ELF-1 (cell line): ENCODE measurements at places on chromosomes 1 and 21.

GRCh38 chr1:159821171-159821867 is 5.4 kb upstream of the SLAMF8 start:
- DNase-seq: peak; percentile 76

GRCh38 chr1:91349524-91349923 is 55.1 kb downstream of the HFM1 start:
- DNase-seq: no peak

- peak; percentile 43 for DNase-seq
Measured at GRCh38 chr21:37454869-37455503, 88.4 kb downstream of the DYRK1A start.

- no peak for DNase-seq
Measured at GRCh38 chr1:85172684-85173337, 28.0 kb downstream of the SYDE2 start.

GRCh38 chr21:44737706-44738354 is 26.5 kb upstream of the TSPEAR start:
- peak; percentile 45 for DNase-seq

DNA sequence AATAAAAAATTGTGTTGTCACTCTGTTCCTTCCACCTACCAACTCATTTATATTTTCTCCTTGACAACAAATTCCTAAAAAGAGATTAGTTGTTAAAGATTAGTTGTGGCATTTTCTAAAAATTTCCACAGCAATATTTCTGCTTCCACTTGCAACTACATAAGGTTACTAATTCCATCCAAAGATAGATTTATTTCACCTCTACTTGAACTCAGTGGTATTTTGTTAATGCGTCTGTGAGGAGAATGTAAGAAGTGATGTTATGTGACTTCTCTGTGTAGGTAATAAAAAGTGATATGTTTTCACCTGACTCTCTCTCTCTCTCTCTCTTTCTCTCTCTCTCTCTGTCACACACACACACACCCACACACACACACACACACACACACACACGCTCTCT is 1104.8 kb downstream of the AMY1C start:
- no peak for DNase-seq

- no peak for DNase-seq
Measured at GRCh38 chr1:176450526-176450925, 12.4 kb upstream of the PAPPA2 start.

GRCh38 chr1:172083191-172083590 is 241.9 kb downstream of the DNM3 start:
- DNase-seq: no peak

DNA sequence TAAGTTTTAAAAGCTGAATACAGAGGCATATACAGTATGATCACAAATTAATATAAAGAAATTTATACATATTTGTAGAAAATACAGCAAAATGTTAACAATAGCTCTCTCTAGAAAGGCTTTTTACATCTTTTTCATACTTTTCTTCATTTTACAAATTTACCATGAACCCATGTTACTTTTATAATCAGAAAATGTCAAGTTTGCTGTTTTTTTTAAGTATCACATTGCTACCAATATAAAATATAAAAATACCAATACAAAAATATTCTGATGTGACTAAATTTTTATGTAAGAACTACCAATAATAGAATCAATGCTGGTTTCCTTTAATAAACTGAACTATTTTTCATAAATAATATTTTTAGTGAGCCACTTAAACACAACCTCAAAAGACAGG is 84.4 kb upstream of the TTC39A start:
- no peak for DNase-seq

- no peak for DNase-seq
Measured at GRCh38 chr1:21005466-21006239, 171.0 kb downstream of the EIF4G3 start.

DNA sequence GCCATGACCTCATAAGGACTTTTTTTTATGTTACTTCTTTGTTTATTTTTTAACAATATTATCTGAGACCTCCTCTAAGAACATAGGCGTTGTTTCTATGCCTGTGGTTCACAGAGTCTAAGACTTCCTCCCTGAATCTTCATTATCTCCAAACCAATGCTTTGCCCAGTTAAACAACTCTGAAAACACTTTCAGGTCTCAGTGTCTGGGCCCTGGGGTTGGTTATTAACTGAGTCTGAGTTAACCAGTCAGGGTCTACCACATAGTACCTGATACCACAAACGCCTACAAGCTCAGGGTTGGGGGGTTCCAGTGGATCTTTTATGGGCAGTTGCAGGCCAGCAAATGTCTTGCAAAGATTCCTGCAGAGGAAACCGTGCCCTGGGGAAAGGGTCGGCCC is 138.2 kb downstream of the AJAP1 start:
- no peak for DNase-seq

DNA sequence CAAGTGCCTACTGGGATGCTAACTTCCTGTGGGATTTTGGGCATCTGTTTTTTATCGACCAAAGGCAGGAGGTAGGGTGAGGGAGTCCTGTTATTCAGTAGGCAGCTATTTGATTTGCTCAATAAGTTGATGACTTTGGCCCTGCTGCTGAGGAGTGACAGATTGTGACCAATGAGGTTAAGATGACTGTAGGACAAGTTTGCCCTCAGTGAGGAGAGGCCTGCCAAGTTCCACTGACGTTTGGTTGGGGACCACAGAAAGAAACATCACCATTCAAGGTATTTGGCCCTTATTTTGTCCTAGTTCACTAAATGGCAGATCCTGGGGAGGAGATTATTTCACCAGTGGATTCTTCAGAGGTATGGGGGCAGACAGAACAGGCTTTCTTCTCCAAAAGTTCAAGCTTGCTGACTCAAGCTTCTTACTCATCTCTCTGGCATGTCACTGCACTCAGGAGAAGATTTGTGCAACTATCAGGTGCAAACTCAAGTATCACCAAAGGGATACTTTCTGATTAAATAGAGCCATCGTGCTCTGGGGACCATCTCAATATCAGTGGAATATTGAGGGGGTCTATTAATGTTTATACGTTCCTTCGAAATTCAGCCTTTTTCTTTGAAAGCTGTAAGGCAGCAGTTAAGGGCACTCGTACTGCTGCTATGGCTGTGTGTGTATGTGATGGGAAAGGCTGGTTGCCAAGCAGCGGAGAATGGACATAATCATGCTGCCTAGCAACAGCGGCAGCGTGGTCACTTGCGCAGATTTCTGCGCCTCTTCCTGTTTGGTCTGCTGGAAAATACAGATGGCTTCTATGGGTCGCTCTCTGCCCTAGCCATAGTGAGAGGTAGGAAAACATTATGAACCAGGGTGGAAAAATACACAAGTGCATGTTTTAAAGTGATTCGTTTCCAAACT is 78.7 kb downstream of the PBX1 start:
- no peak for DNase-seq

DNA sequence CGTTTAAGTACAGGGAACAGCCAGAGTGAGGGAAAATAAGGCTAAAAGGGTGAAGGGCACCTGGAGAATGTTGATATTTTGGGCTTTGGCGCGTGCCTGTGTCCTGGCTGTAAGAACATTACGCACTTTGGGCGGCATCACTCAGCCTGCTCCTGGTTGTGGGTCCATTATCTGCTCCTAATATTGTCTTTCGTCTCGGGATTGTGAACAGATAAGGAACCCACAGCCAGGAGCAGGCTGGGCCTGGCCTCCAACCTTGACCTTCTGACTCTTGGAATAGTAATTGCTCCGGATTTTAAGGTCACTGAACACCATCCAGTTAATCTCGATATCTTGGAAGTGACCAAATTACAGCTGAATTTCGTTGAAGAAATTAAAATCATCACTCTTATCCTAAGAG is 61.9 kb downstream of the TCP10L start:
- DNase-seq: no peak

- DNase-seq: no peak
Measured at GRCh38 chr1:226401355-226402303, 6.3 kb downstream of the PARP1 start.

- no peak for DNase-seq
Measured at GRCh38 chr1:109803901-109804331, 40.2 kb upstream of the EPS8L3 start.

DNA sequence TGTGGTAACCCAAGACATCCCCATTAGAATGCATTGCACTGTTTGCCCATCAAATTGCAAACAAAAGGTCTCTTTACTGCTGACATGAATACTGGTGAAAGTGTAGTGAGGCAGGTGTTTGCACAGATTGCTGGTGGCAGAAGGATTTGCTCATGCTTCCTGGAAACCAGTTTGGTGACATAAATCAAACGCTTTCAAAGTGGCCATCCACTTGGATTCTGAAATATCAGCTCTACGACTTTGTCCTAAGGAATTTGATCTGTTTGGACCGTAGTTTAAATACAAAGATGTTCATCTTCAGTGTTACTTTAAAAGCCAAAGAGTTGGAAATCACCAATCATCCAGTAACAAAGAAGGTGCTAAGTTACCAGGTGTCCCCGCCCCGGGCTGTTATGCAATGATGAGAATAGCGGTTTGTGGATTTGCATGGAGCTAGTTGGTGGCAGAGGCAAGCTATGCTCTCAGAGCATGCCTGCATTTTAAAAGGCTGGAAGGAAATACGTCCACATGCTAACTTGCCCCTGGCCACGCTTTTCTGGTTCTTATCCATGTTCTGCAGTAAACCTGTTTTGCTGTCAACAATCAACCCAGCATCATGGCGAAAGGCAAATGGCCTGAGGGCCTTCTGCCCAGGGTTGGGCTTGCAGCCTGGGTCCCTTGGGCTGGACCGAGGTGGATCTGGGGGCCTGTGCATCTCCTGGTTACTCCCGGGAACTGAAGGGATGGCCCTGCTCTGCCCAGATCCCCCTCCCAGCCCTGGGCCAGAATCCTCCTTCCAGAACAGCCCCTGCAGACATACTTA is 49.2 kb downstream of the UMODL1 start:
- peak; percentile 93 for DNase-seq

- no peak for DNase-seq
Measured at GRCh38 chr1:41175546-41175945, 66.6 kb downstream of the SCMH1 start.

DNA sequence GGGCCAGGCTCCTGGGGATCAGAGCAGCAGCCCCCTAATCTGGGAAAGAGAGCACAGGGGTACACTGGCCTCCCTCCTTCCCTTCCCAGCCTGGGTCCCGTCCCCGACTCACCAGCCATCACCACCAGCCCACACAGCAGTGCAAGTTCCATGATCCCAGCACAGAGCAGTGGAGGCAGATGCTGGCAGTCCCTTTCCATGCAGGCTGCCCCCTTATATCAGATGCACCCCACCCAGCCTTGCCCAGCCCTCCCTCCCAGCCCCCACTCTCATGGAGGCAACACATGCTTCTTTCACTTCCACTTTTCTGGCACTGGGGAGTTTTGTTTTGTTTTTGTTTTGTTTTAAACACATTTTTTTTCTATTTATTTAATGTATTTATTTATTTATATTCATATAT is at the start of gene PLA2G2D:
Gene PLA2G2D, minus strand, starts transcription at position 190 of the 400 bp plus-strand sequence. Its CDS starts 38 bp downstream, at position 152.
- DNase-seq: no peak

DNA sequence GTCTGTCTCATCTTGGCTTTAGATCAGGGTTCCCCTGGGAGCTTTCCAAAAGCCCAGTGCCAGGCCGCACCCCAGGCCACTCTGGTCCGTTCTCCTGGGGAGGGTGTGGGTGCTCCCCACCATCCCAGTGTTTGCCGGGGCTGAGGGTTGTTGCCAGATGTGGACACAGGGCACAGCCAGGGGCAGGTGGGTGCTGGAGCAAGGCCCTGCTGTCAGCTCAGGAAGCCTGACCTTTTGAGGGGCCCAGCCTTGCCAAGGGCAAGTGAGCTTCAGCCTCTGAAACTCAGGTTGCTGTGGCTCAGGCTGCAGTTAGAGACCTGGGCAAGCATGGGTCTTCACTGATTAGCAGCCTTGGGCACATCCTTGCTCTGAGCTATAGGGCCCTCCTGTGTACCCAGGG is 22.8 kb upstream of the ZBTB21 start:
- no peak for DNase-seq

GRCh38 chr1:32357614-32358013 is 4.7 kb downstream of the FAM229A start:
- no peak for DNase-seq

DNA sequence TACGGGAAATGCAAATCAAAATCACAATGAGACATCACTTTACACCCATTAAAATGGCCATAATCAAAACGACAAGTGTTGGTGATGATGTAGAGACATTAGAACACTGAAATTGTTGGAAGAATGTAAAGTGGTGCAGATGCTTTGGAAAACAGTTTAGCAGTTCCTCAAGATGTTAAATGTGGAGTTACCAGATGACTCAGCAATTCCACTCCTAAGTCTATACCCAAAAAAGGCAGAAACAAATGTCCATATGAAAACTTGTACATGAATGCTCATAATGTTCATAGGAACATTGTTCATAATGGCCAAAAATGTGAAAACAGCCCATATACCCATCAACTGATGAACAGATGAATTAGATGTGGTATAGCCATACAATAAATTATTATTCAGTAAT is 267.4 kb downstream of the KCNH1 start:
- DNase-seq: no peak

DNA sequence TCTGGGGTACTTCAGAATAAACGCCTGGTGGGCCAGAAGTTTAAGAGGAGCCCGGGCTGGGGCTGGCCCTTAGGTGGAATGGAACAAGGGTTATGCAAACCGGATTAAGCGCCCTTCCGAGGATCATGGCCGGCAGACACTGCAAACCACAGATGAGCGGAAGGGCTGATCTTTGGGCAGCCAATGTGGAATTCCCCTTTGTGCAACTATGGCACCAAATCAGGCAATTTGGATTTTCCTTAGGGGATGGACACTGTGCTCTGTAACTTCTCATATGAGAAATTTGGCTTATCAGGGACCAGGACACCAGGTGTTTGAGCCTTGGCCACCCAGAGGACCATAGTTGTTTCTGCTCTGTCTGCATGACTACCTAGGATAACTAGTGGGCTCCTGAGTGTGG is 5.7 kb upstream of the IL10 start:
- DNase-seq: no peak

- no peak for DNase-seq
Measured at GRCh38 chr1:75950176-75950575, 18.0 kb upstream of the ASB17 start.

- DNase-seq: no peak
Measured at GRCh38 chr1:196063294-196063693, 544.9 kb downstream of the KCNT2 start.

DNA sequence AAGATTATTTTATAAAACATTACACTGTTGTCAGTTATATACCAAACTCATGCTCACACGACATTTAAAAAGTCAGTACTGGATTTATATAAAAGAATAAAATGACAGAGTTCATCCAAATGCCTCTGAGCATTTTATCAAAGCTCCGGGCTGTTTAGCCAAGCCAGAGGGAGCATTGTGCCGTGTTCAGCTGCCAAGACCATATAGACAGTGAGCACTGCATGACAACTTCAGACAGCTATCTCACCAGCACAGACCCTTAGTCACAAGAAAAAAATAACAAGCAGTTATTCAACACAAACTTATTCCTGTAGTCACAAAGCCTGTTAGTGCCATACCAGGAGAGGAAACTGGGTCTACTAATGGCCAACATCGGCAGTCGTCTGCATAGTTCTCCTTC is 88.0 kb upstream of the PBX1 start:
- DNase-seq: no peak

DNA sequence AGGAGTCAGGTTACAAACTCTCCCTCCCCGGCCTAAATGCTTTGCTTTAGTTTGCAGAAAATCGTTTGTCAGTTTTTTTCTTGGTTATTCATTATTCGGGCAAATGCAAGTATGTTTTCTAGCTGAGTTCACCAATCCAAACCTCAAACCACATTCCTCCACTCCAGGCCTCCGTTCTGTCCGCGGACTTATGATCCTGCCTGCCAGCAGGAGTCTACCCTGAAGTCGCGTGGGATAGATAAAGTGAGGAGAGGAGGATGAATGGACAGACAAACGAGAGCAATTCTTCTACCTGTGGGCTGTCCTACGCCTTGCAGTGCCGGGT is 1.3 kb downstream of the ADAMTS1 start:
- DNase-seq: no peak

GRCh38 chr1:100390531-100390930 is 38.2 kb downstream of the CDC14A start:
- DNase-seq: no peak

- DNase-seq: peak; percentile 67
Measured at GRCh38 chr1:90717665-90718410, 736 bp upstream of the BARHL2 start.
